ENCODE measurements at places on chromosomes 1 and 21. TPM values are rescaled to one million over a fixed set of nuclear protein-coding genes. Genes with fewer than 3 reads are reported as not detected.

DNA sequence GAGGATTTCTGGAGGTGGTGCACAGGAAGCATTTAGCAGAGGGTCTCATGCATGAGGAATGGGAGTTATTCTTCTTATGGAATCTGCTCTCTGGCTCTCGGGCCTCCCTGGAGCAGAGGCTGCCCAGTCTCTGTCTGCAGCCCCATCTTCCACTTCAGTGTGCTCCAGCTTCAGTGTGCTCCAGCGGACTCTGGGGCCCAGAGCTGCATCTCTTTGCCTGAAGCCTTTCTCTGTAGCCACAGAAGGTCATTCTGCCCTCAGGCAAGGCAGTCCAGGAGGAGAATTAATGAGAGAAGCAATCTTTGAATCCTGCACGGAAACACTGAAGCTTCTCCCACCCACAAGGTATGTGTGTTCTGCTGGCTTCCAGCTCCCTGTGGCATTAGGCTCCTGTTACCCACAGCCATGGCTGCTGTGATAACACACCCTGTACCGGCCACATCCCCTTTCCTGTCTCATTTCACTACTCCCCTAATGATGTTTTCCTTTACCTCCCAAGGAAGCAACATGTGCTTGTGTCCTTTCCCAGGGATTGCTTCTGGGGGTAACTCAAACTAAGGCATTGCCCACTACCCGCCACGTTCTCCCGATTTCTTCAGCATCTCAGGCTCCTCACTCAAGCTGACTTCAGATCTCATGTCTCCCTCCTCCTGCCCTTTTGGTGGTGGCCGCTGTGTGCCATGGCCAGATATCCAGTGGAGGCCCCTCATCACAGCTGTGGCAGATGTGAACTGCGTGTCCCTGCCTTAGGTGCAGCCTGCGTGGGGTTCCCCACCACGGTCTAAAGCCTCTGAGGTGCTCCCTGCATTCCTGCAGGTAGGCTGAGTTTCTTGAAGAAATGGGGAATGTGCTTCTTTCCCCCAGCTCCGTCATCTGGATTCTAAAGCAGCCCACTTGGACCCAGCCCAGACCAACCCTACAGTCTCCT, 181.2 kb upstream of the GALNT2 start:
- DNase-seq, result no peak

- DNase-seq, result no peak
Observed at GRCh38 chr1:93679546-93679945, 2.1 kb downstream of the BCAR3 start.

The KIF2C gene
- 6.2 TPM for total RNA-seq

The CFAP107 gene
- not detected for total RNA-seq

DNA sequence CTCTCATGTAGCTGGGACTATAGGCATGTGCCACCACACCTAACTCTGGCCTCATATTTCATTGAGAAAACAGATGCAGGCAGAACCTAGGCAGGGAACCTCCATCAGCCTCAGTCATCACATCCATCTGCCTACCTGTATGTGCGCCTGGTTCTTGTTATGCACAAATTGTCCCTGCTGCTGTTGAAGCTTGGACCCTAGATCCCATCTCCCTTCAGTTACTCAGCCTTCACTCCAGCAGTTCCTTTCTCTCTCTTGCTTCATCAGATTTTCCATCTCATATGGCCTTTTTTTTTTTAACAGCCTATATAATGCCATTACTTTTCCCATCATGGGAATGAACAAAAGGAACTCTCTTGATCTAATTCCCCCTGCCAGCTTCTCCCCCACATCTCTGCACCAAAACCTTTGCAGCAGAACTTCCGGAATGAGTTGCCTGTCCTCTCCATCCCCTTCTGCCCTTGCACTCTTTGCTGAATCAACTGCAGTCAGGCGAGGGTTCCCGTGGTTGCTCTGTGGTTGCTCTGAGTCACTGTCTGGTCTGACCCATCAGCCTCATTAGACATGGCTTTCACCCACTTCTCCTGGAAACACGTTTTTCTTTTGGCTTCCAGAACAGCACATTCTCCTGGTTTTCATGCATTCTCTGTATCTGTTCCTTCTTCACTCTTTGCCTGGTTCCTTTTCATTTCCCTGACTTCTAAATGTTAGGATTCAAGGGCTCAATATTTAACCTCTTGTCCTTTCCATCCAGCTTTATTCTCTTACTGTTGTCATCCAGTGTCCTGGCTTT, 41.5 kb downstream of the UBE4B start:
- no peak for DNase-seq

- DNase-seq, result no peak
Observed at GRCh38 chr21:33572350-33572749, 16.1 kb downstream of the DONSON start.

The OLIG2 gene
- 0.46 TPM for total RNA-seq

GRCh38 chr1:19366599-19367536, 54.7 kb downstream of the SLC66A1 start:
- no peak for DNase-seq

The GSTM3 gene
- 63.8 TPM for total RNA-seq

DNA sequence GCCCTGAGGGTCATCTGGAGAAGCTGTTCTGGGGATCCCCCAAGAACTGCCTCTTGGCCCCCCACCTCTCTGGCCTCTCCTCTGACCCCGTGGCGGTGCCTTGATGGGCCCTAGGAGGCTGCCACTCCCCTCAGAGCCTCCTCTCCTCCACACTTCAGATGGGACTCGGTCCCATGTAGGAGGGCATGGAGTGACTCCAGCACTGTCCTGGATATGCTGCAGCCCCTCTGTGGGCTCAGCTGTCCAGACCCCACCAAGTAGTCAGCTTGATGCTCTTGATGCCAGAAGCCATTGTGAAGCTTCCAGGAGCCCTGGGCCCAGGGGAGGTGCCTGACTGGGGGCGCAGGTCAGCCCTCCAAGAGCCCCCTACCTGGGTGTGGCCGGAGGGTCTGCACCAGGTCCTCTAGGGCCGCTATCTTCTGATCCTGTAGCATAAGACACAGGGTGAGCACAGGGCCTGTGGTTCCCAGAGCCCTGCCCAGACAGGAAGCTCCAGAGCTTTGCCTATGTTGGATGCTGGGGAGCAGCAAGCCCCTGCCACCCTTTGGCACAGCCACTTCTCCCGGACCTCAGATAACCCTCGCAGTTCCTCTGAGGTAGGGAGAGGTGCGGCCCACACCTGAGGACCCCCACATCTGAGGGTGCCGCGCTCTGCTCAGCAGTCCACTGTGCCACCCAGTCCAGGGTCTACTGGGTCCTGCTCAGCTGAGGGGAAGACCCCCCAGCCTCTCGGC, 9.2 kb downstream of the UBXN11 start:
- no peak for DNase-seq
